ENCODE measurements at places on chromosomes 2 and 18. TPM values are rescaled to one million over a fixed set of nuclear protein-coding genes. Genes with fewer than 3 reads are reported as not detected.

- DNase-seq, result no peak
Measured at GRCh38 chr2:135097532-135098231, 45.6 kb downstream of the RAB3GAP1 start.

DNA sequence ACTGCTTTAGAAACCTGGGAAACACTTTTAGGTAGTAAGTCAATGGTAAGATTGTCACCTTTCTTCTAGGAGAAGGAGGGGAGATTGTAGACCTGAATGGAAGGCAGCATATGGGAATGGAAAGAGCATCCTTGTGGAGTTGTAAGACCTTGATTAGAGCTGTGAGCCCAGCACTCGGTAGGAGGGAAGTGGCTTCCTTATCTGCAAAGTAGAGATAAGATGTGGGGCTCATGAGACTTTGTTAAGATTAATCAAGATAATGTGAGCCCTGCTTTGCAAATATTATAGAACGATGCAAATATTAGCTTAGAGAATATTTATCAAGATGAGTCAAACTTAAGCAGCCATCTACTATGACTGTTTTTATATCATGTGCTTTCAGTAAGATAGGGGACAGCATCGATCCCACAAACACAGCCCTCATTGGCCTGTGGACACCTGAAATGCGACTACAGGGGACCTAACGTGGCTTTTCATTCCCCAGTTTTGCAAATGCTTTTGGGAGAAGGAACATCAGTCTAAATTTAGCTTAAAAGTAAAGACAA lies 243.7 kb downstream of the LTBP1 start:
- no peak for DNase-seq

GRCh38 chr2:206378835-206379234 lies 64.5 kb upstream of the ADAM23 start:
- DNase-seq, result no peak

DNA sequence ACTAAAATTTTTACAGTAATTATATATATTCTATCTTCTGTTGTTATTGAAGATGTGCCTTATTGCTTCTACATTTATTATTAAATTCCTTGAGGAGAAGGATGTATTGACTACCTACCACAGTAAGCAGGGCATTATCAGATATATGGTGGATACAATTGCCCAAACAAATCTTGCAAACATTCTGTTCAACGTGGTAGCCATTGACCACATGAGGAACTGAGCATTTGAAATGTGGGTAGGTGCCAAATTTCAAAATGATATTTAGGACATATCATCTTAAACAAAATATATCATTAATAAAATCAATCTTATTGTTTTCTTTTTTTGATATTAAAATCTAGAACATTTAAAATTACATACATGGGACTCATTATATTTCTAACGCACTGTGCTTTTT lies 11.1 kb downstream of the SCN3A start:
- DNase-seq, result no peak

- no peak for DNase-seq
Measured at GRCh38 chr2:145070703-145071102, 550.8 kb upstream of the ZEB2 start.

- DNase-seq, result no peak
Measured at GRCh38 chr2:28152585-28153280, 239.9 kb upstream of the FOSL2 start.

DNA sequence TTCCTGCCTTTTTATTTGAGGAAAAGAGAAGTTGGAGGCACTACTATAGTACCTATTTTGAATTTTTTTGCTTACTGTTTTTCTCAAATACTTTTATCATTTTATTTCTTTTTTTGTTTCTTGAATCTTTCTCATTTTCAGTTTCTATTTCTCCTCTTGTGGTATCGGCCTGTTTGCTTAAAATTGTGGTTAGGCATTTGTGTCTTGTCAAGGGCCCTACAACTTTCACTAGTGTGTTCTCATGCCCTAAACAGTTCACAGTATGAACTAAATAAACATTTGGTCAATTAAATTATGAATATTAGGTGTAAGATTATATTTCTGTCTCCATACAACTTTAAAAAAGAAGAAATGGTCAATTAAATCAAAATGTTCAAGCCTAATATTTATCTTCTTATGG lies 613.5 kb downstream of the MBD2 start:
- no peak for DNase-seq

GRCh38 chr18:74505776-74506175 lies 9.6 kb downstream of the CNDP2 start:
- DNase-seq, result no peak

- no peak for DNase-seq
Measured at GRCh38 chr2:96267159-96267971, 1.3 kb downstream of the CIAO1 start.

GRCh38 chr2:18966131-18966530 lies 376.8 kb upstream of the NT5C1B start:
- DNase-seq, result no peak

SCN9A gene
- 1.3 TPM for total RNA-seq

LINC00305 gene
- not detected for total RNA-seq

CAPN14 gene
- total RNA-seq, result 0.42 TPM

PAIP2B gene
- 78.1 TPM for total RNA-seq

PLGLB1 gene
- total RNA-seq, result 2.7 TPM

EPC2 gene
- 24.2 TPM for total RNA-seq

DCC gene
- total RNA-seq, result not detected

LRPPRC gene
- total RNA-seq, result 98.6 TPM

TGFA gene
- total RNA-seq, result 1.1 TPM

EDAR gene
- not detected for total RNA-seq
